Liver (tissue), 10 donors: ENCODE measurements at places on chromosomes 7 and 10. TPM values are rescaled to one million over a fixed set of nuclear protein-coding genes. Genes with fewer than 3 reads are reported as not detected.
A peak's percentile ranks its signal among the peaks of the same experiment; 100 is the strongest.

DNA sequence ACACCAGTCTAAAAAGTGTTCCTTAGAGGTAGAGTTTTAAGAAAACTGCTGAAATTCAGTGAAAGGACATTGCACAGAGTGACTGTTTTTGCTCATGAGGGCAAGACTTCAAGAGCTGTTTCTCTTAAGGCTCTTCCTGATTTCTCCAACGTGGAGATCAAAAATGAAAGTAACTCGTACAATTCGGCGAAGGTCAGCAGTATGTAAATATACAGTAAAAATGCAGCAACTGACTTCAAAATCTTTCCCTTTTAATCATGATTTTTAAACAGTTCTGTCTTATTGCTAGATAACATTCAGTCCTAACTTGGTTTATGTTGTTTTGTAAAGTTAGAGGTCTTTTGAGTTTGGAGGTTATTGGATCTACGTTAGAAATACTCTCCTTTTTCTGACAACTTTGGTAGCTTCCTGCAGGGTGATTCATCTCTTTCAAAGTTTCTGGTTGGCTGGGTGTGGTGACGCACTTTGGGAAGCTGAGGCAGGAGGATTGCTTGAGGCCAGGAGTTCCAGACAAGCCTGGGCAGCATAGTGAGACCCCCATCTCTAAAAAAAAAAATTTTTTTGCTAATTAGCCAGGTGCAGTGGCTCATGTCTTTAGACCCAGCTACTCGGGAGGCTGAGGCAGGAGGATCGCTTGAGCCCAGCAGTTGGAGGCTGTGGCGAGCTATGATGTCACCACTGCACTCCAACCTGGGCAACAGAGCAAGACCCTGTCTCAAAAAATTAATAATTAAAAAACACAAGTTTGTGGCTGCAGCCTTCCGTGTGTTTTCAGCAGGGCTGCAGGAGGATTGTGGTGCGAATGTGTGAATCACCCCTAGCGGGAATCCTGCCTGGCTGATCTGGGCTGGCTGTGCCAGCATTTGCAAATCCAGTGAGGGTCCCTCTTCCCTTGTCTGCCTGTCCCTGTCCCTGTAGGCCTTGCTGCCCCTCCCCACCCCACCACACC is 29.2 kb upstream of the AP5Z1 start:
- no peak for DNase-seq
- H3K27ac ChIP-seq, result peak overlapping the region; percentile 84
- peaks cover 2% of the 10 kb centered on the region for H3K36me3 ChIP-seq
- H3K4me1 ChIP-seq, result peaks cover 8% of the 10 kb centered on the region
- H3K4me3 ChIP-seq, result peak overlapping the region; percentile 63

DNA sequence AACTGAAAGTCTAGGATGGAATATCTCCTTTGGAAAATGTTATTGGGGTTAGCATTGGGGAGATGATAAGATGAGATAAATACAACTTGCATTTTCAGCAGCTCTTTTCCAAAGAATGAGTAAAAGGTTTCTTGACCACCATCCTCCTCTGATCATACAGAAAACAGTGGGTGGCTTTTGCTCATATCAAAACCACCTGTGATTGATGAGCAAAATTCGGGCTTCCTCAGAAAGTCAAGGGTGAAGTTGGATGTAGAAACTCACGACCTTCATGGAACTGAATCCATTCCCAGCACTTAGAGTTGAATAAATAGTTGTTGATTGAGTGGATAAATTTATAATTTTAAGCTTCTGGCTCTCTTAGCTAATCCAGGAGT is 158.4 kb downstream of the DNAJB6 start:
- H3K27me3 ChIP-seq, result no peaks in the 10 kb centered on the region
- no peak overlapping the region for H3K4me3 ChIP-seq
- H3K27ac ChIP-seq, result no peak overlapping the region
- no peak for DNase-seq

- H3K27me3 ChIP-seq, result no peaks in the 10 kb centered on the region
- H3K27ac ChIP-seq, result peak overlapping the region; percentile 67
- peak; percentile 72 for DNase-seq
- H3K4me1 ChIP-seq, result peaks cover 35% of the 10 kb centered on the region
Observed at GRCh38 chr10:44974628-44975430, 3.8 kb downstream of the DEPP1 start.

DNA sequence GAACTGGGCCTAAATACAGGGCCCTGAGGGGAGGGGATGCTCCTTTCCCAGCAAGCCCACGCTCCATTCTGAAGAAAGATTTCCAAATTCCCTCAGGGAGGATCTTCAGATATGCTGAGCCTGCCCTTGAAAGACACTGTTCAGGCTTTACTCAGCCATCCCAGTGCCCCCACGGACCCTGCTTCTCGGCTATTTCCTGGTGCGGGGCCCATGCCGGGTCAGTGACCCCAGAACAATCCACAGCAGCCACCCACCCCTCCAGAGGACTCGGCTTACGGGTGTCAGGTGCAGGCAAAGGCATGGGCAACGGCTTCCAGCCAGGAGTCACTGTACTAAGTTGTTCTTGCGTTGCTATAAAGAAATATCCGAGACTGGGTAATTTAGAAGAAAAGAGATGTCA is 137.1 kb downstream of the OAT start:
- no peak overlapping the region for H3K27ac ChIP-seq
- no peak for DNase-seq
- H3K36me3 ChIP-seq, result no peaks in the 10 kb centered on the region

GRCh38 chr7:322111-322671 is 32.2 kb downstream of the FOXL3 start:
- H3K36me3 ChIP-seq, result no peaks in the 10 kb centered on the region
- no peaks in the 10 kb centered on the region for H3K27me3 ChIP-seq
- no peak overlapping the region for H3K4me3 ChIP-seq
- H3K4me1 ChIP-seq, result peaks cover 23% of the 10 kb centered on the region

GRCh38 chr10:12937527-12937926 is 64.0 kb downstream of the CCDC3 start:
- H3K4me1 ChIP-seq, result no peaks in the 10 kb centered on the region
- H3K4me3 ChIP-seq, result no peak overlapping the region
- no peak overlapping the region for H3K27ac ChIP-seq
- H3K36me3 ChIP-seq, result no peaks in the 10 kb centered on the region

DNA sequence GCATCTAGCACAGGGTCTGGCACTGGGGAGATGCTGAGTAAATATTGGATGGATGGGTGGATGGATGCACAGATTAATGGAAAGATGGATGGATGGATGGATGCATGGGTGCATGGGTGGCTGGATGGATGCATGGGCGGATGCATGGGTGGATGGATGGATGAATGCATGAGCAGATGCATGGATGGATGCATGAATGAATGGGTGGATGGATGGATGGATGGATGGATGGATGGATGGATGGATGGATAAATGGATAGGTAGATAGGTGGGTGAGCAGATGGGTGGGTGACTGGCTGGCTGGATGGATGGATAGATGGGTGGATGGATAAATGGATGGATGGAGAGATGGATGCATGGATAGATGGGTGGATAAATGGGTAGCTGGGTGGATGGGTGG is 5.7 kb downstream of the PAX4 start:
- no peak overlapping the region for H3K4me3 ChIP-seq
- H3K4me1 ChIP-seq, result no peaks in the 10 kb centered on the region
- no peaks in the 10 kb centered on the region for H3K27me3 ChIP-seq
- no peak overlapping the region for H3K27ac ChIP-seq
- DNase-seq, result no peak

Gene ITIH2
- 1,345 TPM for total RNA-seq

Gene INHBA
- 0.23 TPM for total RNA-seq

Gene GHRHR
- 0.50 TPM for total RNA-seq

Gene KCNK18
- total RNA-seq, result not detected

Gene FRMD4A
- 34.3 TPM for total RNA-seq

Gene LRRD1
- total RNA-seq, result not detected
